ENCODE measurements at places on chromosomes 5 and 9.

- no peak for DNase-seq
Measured at GRCh38 chr5:133861161-133861737, 107.2 kb downstream of the C5orf15 start.

- no peak for DNase-seq
Measured at GRCh38 chr9:124458441-124458840, 8.2 kb downstream of the ADGRD2 start.

DNA sequence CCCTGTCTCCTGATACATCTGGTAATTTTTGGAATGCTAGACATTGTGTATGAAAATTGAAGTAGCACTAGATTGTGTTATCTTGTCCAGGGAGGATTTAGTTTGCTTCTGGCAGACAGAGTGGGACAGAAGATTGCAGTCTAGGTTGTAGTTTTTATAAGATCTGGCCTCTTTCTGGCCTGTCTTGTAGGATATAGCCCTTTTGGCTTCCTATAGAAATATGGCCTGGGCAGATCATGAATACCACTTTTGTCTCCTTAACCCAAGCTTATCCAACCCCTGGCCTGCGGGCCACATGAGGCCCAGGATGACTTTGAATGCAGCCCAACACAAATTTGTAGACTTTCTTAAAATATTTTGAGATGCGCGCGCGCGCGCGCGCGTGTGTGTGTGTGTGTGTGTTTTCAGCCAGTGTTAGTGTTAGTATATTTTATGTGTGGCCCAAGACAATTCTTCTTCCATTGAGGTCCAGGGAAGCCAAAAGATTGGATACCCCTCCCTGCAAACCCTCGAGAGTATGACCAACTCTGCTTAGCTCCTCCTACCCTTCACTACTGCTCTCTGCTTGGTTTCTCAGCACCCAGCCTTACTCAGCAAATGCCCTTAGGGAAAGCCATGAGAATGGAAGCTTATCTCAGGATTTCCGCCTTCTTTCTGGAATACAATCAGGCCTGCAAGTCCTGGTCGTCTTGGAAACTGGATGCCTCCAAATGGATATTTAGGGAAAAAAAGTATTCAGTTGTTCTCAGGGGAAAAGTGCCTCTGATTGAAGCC lies 26.5 kb downstream of the ANKRD33B start:
- no peak for DNase-seq

- no peak for DNase-seq
Measured at GRCh38 chr9:113583511-113584427, 120.2 kb downstream of the RGS3 start.

GRCh38 chr5:102809033-102809432 lies 53.9 kb downstream of the PAM start:
- DNase-seq, result no peak

DNA sequence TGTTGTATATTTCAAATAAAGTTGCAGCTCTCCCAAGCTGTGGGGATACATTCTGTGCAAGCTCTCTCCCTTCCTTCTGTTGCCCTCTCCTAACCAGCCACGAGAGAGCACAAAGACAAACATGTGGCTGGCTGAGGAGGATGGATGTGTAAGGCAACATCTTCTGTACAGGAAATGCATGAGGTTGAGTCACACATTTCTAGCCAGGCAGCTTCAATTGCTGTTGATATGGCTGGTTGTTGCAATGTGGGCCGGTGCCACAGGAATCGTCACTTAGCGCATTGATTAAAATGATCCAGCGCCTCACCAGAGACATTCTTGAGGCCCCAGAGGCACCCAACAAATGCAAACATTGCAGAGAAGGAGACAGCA lies 207.1 kb downstream of the ICE1 start:
- no peak for DNase-seq

DNA sequence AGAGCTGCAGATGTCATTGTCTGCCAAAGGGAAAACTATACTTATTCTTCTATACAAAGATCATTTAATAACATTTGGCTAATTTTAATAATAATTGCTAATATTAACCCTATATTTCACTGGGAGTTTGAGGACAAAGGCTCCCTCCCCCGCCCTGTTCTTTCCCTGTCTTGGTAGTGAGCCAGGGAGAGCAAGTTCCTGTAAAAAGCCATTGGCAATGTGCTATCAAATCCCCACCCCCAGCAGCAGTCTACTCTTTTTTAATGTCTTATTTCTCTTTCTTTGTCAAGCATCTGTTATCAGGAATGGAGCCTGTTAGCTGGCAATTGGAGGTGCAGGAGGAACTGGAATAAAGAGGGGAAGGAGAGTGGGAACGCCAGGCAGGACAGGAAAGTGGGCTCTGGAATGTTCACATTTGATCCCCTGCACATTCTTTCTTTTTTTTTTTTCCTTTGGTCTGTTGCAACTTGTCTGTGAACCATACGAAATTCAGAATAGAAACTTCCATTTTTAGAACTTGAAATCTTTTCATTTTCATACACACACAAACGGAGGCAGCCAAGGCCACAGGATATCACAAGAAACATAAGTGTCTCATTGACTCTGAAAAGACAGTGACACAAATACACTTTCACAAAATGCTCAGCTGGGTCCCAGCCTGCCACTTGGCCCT lies 664.8 kb upstream of the ZNF608 start:
- DNase-seq, result no peak

GRCh38 chr5:180271221-180271620 lies 20.7 kb downstream of the MAPK9 start:
- DNase-seq, result no peak

GRCh38 chr9:133919253-133920115 lies 72.6 kb downstream of the VAV2 start:
- no peak for DNase-seq

GRCh38 chr9:111438541-111439235 lies 45.5 kb downstream of the ECPAS start:
- no peak for DNase-seq

DNA sequence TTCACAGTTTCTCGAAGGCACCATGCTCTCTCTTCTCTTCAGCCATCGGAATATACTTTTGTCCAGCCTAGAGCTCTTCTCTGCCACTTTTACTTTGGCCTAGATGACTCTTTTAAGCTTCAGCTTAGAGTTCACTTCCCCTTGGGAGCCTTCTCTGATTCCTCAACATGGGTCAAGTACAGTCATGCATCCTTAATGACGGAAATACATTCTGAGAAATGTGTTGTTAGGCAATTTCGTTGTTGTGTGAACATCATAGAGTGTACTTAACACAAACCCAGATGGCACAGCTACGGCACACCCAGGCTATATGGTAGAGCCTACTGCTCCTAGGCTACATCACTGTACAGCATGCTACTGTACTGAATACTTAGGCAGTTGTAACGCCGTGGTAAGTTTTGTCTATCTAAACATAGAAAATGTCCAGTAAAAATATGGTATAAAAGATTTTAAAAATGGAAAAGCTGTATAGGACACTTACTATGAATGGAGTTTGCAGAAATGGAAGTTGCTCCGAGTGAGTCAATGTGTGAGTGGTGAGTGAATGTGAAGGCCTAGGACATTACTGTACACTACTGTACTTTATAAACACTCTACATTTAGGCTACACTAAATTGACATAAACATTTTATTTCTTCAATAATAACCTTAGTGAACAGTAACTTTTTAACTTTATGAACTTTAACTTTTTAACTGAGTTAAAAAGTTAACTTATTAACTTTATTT lies 15.1 kb upstream of the TNFSF15 start:
- DNase-seq, result no peak

DNA sequence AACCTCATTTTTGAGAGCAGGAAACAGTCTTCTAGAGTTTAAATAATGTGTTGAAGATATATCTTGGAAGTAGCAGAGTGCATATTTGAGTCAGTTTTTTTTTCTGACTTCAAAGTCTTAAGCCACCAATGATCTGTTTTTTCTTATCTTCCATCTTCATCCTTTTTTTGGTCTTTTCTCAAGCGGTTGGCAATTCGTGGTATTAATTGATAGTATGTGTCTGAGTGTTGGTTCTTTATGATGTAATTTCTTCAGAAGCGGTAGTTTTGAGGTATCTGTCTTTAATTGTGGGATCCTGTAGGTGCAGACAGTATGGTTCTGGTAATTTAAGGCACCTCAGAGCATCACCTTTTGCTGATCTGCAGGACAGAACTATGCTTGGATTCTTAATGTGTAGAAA lies 3.9 kb downstream of the CSNK1G3 start:
- DNase-seq, result no peak

DNA sequence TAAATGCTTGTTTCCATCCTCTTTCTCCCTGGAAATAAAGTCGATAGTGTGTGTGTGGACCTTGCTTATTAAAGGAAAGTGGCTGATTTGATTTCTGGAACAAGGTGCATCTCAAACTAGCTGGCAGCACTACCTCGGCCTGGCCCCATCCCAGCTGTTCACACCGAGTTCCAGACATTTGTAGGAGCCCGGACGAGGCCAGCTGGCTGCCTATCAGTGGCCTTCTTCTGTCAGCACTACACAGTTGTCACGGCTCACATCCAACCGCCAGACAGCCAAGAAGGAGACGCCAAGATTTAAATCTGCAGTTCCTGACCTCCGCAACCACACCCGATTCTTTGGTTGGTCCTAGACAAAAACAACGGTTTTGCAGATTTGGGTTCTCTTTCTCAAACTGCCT lies 63.6 kb downstream of the PALM2AKAP2 start:
- no peak for DNase-seq

GRCh38 chr5:67493676-67494075 lies 297.1 kb upstream of the CD180 start:
- DNase-seq, result no peak

GRCh38 chr5:8770431-8770830 lies 775.4 kb downstream of the SEMA5A start:
- no peak for DNase-seq

- no peak for DNase-seq
Measured at GRCh38 chr5:90843443-90843842, 284.8 kb downstream of the ADGRV1 start.

GRCh38 chr9:136216541-136217244 lies 11.8 kb upstream of the LHX3 start:
- no peak for DNase-seq

Data from stimulated activated naive B cell treated with anti-CD40 and anti-IgM and Interleukin-4, amounts not matched to agents 10 μg/mL and 1 μg/mL and 100 μg/mL, for 72 hours (primary cell).